Sciatic nerve (tissue), 2 donors: ENCODE measurements at places on chromosomes 6 and 20. TPM values are rescaled to one million over a fixed set of nuclear protein-coding genes. Genes with fewer than 3 reads are reported as not detected.

DNA sequence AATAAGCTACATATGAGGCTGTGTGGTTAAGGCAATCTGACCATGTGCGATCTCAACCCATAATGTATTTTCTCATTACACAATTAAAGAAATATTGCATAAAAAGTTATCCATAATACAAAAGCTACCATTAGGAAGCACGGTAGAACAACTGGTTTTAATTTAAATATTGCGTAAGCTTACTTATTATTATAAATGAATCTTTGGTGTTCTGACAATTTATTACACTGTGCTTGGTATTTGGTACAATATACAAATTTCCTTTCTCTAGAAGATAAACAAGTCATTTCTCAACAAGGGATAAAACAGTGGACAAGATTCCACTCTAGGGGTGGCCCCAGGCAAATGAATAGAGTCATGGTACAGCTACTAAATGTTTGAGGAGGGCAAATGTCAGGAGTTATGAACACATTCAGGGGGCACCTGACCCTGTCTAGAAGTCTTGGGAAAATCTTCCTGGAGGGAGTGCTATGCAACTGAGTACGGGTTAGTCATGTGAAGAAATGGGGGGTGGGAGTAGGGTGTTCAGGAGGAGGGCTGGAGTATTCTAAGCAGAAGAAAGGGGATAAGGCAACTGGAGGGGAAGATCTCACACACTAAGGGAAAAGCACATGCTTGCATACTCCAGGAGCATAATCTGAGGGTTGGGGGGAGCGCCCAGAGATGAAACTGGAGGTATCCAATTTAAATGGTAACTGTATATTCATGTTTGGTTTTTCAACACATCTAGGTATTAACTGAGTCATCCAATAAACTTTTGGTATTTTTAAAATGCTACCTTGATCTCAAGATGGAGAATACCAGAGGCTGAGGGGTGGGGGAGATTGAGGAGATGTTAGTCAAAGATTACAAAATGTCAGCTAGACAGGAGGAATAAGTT lies 296.9 kb upstream of the SGK1 start:
- DNase-seq: no peak

GRCh38 chr20:64009811-64010387 lies 26.1 kb upstream of the C20orf204 start:
- DNase-seq: no peak

Gene SERINC3
- 114 TPM for total RNA-seq

DNA sequence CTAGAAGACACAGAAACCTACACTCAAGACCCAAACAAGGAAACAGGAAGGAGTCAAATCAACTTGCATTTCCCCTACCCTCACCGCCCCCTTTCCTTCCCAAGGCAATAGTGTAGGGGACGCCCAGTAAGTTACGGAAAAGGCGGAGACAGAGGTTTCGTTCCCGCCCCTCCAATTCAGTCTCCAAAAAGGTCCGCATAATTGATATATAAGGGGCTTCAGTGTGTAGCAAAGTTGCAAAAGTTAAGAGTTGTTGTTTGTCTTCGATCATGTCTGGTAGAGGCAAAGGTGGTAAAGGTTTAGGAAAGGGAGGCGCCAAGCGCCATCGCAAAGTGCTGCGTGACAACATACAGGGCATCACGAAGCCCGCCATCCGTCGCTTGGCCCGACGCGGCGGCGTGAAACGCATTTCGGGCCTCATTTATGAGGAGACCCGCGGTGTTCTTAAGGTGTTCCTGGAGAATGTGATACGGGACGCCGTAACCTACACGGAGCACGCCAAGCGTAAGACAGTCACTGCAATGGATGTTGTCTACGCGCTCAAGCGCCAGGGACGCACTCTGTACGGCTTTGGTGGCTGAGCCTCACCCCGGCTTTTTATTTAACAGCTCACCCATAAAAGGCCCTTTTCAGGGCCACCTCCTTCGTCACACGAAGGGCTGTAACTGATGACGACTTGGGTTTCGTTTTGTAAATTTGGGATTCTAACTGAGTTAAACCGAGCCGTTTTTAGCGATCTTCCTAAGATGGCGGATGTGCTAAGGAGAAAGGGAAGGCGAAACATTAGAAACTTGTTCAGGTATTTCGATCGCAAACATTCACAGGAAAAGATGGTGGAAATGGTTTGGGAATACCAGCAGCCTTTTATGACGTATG lies 124.6 kb upstream of the BTN3A2 start:
- no peak for DNase-seq
